ENCODE measurements at places on chromosomes 4 and X. TPM values are rescaled to one million over a fixed set of nuclear protein-coding genes. Genes with fewer than 3 reads are reported as not detected.

DNA sequence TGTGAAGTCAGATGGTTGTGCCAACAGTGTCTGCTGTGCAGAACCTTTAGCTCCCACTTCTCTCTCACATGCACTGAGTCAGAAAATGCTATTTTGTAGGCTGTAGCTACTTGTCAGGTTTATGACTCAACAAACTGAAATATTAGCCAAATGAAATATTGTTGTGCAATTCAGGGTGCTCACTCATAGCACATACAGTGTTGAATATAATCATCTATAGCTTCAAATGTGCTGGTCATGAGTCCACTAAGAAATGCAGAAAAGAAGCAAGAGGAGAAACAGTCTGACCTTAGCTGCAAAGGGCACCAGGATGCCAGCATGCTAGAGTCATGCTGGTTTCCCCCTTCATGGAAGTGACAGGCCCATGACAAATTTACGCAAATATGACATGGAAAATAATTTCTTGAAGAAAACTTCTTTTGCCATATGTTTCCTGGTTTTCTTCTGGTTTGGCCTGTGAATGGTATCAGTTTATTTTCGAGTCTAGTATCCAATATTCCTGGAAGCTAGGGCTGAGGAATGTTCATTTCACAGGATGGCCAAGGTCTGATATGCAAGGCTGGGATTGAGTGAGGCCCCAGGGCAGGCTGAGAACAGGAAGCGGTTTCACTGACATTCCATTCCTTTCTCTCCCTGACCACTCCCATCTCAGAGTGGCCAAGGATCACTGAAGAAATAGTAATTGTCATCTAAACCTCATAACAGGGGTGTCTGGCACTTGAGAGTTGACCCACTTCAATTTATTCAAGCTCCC, 10.3 kb upstream of the CXCL2 start:
- peak; percentile 73 for DNase-seq

DNA sequence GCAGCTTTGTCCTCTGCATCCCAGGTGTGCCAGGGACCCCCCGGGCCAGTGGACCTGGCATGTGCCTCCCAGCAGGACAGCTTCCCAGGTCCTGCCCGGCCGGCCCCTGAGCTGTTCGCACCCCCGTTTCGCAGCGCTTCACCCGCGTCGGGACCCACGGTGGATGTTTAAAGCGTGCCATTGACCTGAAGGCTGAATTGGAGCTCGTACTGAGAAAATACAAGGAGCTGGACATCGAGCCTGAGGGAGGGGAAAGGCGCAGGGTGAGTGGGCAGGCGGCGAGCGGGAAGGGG, 7.9 kb downstream of the UVSSA start:
- DNase-seq: no peak

- DNase-seq: no peak
Observed at GRCh38 chr4:69951602-69952001, 13.9 kb downstream of the CSN2 start.

GRCh38 chr4:39539089-39539611, 11.9 kb upstream of the UGDH start:
- no peak for DNase-seq

GRCh38 chr4:81621490-81621889, 149.8 kb upstream of the RASGEF1B start:
- DNase-seq: no peak

GRCh38 chr4:184805462-184806228, 20.1 kb downstream of the ACSL1 start:
- DNase-seq: peak; percentile 63

DNA sequence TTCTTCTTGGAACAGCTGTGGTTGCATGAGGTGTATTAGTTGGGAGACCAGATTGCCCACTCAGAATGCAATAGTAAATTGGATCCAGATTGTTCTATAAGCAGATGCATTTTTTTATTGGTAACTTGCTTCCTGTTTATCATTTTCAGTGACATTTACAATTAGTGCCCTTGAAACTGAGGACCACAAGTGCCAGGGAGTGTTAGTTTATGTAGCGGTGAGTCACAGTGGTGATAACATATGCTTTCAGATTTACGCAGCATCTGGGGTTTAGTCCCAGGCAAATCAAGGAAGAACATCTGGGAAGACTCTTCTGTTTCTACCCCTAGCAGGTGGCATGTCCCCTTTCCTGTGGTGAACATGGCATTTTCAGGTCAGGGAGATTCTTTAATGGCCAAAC, 24.1 kb downstream of the FRMPD4 start:
- no peak for DNase-seq

GRCh38 chr4:126888968-126889367, 743.8 kb upstream of the INTU start:
- no peak for DNase-seq

DNA sequence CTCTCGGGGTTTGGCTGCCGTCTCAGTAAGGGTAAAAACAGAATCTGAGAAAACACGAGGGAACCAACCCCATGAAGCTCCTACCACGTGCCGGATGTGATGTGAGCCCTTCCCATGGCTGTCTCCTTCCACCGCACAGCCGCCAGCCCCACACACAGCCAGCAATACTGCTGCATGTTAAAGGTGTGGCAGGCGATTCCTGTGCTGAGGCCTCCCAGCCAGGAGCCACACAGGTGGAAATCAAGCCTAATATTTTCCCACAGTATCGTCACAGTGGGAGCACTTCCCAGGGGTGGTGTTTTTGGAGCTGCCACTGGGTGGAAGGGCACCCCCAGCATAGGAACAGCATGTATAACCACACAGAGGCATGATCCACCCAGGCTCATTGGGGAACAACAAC, 77.5 kb downstream of the SLC2A9 start:
- DNase-seq: no peak

- no peak for DNase-seq
Observed at GRCh38 chr4:27308379-27308778, 447.7 kb downstream of the STIM2 start.

DNA sequence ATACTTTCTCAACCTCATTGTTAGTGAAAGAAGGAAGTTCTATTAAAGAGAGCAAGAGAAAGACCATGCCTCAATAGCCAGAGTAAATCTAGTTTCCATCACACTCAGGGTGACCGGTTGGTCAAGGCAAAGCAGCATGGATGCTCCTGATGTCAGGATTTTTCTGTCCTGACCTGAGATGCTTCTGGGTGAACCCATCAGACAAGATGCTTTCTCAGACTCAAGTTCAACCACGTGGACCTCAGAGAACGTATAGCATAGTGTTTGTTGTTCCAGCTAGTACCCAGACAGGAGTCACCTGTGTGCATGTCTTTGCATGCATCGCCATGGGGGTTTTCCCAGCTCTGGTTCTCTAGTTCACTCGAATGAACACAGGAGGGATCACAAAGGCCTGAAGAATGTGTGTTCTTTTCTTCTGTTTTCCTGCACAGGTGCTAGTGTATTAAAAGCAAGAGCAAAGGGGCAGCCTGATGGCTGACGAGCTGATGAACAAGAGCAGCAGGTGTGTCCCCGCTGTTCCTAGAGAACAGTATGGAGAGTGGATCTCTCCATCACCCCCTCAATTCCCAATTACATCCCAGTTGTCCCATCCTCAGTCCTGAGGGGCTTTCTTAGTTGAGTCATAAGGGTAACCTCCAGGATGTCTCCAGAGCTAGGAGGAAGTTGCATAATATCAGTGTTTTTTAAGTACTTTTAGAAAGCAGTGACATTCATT, 110.5 kb upstream of the ENPP6 start:
- DNase-seq: peak; percentile 18

DNA sequence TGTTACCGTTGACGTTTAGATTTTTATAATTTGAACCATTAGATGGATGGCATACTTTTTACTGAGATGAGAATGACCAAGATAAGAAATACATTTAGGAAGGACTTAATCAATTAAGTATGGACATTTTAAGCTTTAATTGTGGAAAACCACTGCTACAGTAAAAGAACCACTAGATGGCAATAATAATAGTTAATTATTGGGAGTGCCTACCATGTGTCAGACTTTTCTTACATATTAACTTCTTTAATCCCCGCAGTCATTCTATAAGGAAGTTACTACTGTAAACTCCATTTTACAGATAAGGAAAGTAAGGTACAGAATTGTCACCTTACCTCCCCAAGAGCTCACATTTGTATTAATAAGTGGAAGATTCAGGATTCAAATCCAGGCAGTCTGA, 48.5 kb upstream of the MYOZ2 start:
- no peak for DNase-seq

- no peak for DNase-seq
Observed at GRCh38 chr4:89914609-89915550, 20.2 kb downstream of the MMRN1 start.

GRCh38 chrX:50111742-50112141, 89.1 kb downstream of the AKAP4 start:
- no peak for DNase-seq

DNA sequence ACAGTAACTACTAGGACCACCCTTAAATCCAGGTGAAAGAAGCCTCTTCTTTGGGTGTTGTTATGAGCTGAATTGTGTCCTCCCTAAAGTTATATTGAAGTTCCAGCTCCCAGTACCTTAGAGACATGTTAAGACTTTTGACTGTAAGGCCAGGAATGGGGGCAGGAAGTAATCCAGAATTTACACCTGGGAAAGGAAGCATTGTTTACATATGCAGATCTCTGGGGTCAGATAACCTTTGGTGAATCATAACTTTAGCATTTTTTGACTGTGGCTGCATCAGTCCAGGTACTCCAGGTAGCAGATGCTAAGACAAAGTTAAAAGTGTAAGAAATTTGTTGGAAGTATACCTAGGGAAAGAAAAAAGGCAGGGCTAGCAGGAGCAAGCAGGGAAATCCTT, 104.9 kb upstream of the CENPE start:
- no peak for DNase-seq

DNA sequence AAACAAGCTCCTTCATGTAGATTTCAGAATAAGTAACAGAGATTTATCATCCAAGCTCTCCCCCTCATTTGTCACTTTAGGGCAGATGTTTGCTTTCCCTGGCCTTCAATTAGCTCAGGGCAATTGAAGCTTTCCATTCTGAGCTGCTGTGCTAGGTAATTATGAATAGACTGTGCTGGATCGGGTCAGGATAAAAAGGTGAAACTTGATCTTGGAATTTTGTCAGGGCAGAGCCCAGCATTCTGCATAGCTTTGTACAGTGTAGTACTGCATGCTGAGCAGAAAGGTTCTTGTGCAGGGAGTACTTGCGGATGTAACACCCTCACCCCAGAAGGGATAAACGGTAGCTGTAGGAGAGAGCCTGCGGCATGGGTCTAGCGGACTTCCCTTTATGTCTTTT, 64.0 kb upstream of the CLDN34 start:
- no peak for DNase-seq

DNA sequence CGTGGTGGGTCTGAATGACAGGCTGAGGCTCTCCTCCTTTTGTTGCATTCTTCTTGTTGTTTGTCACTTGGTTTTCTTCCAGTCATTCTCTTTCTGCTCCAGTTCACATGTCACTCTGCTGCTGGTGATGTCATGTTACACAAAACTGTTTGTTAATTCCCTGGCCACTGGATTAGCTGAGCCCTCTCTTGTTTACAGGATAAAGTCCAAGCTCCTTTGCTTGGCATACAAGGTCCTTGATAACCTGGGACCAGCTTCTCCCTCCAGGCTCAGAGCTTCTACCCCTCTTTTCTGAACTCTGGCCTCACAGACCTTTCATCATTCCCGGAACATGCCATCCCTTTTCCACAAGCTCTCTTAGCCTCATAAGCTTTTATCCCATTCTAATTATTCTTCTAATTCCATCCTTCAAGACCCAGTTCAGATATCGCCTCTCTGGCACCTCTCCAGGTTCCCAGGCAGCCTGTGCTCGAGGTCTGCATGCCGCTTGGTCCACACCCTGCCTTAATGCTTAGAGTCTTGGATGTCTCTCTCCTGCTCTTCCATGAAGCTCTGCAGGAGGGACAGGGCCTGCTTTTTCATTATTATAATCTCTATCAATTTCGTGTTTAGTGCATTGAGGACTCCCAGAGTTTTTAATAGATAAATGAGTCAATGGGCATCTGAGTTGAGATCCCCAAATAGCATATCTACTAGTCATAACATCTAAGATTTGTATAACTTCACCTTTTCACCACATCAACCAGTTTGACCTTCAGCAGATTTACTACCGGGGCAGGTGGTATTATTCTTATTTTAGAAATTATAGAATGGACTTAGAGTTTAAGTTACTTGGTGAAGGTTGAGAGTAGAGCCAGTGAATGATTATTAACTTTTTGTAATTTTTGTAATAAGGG, 98.7 kb downstream of the TMEM131L start:
- no peak for DNase-seq

DNA sequence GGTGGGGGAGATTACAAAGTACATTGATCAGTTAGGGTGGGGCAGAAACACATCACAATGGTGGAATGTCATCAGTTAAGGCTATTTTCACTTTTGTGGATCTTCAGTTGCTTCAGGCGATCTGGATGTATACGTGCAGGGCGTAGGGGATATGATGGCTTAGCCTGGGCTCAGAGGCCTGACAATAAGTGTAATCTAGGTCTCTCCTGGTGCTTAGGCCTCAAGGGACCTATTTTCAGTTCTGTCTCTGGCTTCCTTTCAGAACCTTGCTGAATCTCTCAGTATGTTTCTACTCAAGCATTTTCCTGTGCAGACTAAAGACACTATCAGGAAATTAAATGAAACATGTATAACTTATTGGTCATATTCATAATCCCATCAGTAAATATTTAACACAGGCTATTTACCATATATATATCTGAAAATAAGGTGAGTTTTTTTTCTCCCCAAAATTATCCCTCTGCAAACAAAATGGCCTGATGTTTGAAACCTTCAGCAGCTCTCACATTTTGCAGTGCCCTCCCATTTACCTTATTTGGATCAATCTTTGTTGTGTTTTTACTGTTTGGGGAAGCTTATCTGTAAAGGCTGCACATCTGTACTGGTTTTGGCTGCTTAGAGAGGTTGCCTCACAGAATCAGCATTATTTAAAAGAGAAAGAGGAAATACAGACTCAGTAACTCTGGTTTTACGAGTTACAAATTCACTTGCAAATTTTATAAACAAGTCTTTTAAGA, 2.3 kb upstream of the ZCCHC4 start:
- DNase-seq: no peak

DNA sequence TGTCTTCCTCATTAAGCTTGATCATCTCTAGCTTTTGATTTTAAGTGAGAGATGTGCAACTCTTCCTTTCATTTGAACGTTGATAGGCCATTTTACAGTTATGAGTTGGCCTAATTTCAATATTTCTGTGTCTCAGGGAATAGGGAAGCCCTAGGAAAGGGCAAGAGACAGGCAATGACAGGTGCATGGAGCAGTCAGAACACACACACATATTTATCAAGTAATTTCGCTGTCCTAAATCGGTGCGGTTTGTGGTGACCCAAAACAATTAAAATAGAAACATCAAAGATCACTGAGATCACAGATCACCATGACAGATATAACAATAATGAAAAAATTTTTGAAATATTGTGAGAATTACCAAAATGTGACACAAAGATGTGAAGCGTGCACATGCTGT, 87.7 kb upstream of the LSM6 start:
- DNase-seq: no peak

- no peak for DNase-seq
Observed at GRCh38 chr4:123874063-123874462, 477.5 kb downstream of the SPRY1 start.

Gene SMIM31
- total RNA-seq: not detected

Gene MID1
- 23.5 TPM for total RNA-seq

Gene ADAMTS3
- 13.3 TPM for total RNA-seq

Gene MAGEE2
- total RNA-seq: not detected

Gene TRMT10A
- total RNA-seq: 5.2 TPM

Gene MGARP
- 1.7 TPM for total RNA-seq

Gene RBM46
- total RNA-seq: 0.49 TPM

Gene BRS3
- total RNA-seq: not detected

Gene BMP2K
- 39.4 TPM for total RNA-seq

Gene MAGEB2
- not detected for total RNA-seq

Gene GDPD2
- total RNA-seq: 0.55 TPM

All from endodermal cell (in vitro differentiated cells).